Kidney epithelial cell (primary cell): ENCODE measurements at places on chromosomes 6 and 20. TPM values are rescaled to one million over a fixed set of nuclear protein-coding genes. Genes with fewer than 3 reads are reported as not detected.

GSTA2 gene
- not detected in 2 replicates for total RNA-seq

SPTLC3 gene
- total RNA-seq = 0.89 and 1.2 TPM in 2 replicates

DNAH8 gene
- total RNA-seq = not detected in 2 replicates

CLDN20 gene
- not detected in 2 replicates for total RNA-seq

CDH4 gene
- total RNA-seq = 39.7 and 50.9 TPM in 2 replicates

C20orf141 gene
- not detected in 2 replicates for total RNA-seq

FAM162B gene
- total RNA-seq = 0.14 and 0.25 TPM in 2 replicates

FAM110A gene
- total RNA-seq = 6.2 and 8.5 TPM in 2 replicates

ZDHHC14 gene
- 9.7 and 16.4 TPM in 2 replicates for total RNA-seq

TFAP2C gene
- 0.17 and 0.41 TPM in 2 replicates for total RNA-seq

LY6G6D gene
- total RNA-seq = not detected in 2 replicates

GFRAL gene
- not detected in 2 replicates for total RNA-seq

ADAM33 gene
- total RNA-seq = 0.13 and 0.41 TPM in 2 replicates

NKX2-2 gene
- not detected in 2 replicates for total RNA-seq

BANF2 gene
- not detected in 2 replicates for total RNA-seq

XKR7 gene
- total RNA-seq = 0.08 and 0.34 TPM in 2 replicates

SASH1 gene
- 12.1 and 13.8 TPM in 2 replicates for total RNA-seq

TFAP2D gene
- total RNA-seq = not detected in 2 replicates

FBXO5 gene
- 14.1 and 16.1 TPM in 2 replicates for total RNA-seq

CSNK2A1 gene
- 199 and 228 TPM in 2 replicates for total RNA-seq

C20orf144 gene
- total RNA-seq = not detected in 2 replicates

EPHA7 gene
- total RNA-seq = 0.88 and 0.96 TPM in 2 replicates

ULBP2 gene
- 3.5 and 6.1 TPM in 2 replicates for total RNA-seq

KCNK16 gene
- not detected in 2 replicates for total RNA-seq

BICRAL gene
- total RNA-seq = 5.2 and 7.1 TPM in 2 replicates

ERVFRD-1 gene
- not detected in 2 replicates for total RNA-seq

CCDC28A gene
- total RNA-seq = 12.5 and 15.3 TPM in 2 replicates

IL17A gene
- not detected in 2 replicates for total RNA-seq
